NCI-H1105 treated with DMSO at 0.1 percent for 48 hours (cell line): ENCODE measurements at places on chromosomes 12 and 14.

DNA sequence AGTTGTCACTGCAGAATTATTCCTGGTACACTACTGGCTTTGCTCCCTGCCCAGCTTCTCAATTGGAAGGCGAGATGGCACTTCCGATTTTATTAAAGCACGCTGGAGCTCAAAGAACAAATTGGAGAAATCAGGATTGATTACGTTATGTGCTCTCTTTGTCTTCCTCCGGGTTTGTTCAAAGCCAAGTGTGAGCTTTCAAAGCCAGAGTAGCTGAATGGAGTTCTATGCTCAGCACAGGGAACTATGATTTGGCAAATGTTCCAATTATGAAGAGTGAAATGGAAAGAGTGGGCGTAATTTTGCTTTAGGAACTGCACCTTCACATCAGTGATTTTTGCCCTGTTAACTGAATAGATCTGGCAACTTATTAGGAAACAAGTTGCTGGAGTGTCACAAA is 72.4 kb downstream of the FLRT2 start:
- DNase-seq, result no peak

- no peak for DNase-seq
These were observed 874.9 kb downstream of the NRXN3 start for GRCh38 chr14:79044894-79045624.

DNA sequence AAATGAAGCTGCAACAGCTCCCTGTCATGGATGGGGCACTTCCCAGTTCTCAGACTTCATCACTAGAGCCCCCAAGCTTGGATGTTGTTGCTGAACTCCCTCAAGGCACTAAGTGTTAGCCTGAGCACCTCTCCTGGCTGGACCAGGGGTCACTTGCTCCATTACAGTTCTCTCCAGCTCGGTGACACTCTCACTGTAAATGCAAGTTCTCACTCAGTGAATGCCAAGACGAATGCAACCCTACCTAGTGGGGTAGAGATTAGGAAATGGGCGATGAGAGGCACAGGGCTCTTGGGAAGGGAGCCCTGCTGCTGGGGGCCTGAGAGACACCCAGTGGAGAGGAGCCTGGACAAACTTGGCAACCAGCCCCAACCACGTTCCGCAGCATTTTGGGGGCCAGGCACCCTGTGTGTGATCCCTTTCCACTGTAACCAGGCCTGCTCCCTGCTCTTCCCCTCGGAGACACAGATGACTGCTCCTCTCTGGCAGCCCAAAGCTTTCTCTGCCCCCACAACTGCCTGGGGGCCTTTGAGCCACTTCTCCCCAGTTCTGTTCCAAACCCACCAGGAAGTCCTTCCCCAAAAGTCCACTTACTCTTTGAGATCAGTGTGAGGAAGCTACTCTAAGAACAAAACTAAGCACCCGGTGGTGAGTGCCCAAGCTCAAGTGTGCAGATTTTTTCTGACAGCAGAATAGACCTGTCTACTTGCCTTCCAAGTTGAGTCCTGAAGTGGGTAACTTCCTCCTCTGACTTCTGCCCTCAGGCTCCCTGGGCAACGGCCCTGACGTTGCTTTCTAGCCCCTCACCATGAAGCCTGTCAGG is 8.0 kb upstream of the SELPLG start:
- DNase-seq, result no peak

DNA sequence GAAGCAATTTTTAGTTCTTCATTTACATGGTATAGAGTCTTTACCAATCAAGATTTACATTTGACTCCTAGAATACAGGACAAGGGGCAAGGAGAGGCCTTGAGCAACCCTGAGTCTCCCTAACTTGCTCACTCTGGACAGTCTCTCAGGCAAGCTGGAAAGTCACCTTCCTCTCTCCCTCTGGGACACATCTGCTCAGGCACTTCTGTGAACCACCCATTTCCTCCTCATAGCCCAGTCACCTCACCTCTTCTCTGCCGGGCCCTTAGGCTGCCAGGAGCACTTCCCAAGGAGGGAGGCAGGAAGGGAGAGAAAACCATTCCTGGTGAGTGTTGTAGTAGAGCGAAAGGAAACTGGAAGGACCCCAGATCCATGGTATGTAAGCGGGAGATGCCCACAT is 202.8 kb downstream of the TTC7B start:
- no peak for DNase-seq

DNA sequence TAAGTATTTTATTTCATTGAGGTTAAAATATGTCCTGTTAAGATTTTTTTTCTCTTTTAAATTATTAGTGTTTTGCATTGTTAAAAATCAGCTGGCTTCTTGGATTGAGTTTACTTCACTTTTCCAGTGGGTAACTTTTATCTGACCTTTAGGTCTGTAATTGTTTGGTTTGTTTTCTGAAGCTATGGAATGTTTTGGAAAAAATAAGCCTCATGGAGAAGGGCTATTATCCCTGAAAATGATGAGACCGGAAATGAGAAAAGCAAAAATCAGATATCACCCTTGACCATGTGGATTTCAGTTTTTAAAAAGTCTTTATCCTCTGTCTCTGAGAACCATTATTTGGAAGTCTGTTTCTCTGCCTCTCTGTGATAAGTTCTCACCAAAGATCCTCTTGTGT is 180.9 kb downstream of the RAD51B start:
- no peak for DNase-seq

DNA sequence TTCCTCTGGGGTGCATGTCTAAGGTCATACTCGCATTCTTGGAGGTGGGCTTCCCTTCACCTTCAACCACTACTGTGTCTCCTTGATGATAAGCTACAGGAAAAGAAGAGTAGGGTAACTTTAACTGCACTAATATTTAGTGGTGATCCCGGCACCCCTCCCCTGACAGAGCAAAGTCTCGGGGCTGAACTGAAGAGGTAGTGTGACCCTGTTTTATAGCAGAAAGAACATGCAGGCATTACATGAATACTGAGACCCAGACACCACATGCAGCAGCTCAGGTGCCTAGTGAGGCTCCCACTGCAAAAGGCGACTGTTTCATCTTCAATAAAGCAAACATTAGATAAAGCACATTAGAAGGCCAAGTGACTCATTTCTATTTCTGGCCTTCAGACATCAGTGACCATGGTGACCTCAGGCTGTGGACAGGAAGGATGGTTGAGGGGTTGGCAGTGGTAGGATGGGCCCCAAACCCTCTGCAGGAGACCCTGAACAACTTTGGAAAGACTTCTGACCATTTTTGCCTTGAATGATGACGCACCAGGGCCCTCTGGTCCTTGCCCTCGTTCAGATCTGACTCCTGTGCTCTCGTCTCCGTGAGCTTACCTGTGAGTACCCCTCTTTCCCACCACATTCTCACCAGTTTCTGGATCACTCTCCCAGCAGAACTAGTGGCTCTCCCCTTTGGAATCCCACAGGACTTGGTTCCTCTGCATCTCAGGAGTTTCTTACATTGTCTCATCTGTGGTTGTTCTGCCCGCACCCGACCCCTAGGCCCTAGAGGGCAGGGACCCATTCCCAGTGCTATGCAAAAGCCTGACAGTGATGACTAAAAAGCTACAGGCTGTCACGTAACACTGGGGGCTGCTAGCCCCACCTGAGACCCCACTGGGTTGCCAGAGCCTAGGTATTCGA is 23.8 kb upstream of the JPH4 start:
- DNase-seq, result no peak

DNA sequence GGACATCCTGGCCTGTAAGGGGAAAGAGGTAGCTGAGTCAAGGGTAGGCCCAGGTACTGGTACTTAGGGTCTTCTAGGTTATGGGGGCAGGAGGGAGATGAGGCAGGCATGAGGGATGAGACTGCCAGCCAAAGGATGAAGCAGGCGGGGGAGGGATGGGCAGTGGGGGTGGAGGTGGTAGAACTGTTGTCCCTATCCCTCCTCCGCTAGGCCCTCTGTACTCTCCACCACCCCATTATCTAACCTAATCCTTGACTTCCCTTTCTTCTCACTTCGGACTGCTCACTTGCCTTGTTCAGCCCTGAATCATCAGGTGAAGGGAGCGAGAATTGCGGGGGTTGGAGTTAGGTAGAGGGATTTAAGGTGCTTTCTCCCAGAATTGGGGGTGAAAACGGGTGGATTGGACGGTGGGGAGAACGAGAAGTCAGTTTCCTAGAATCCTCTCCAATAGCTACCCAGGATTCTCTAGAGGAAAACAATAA is 562 bp downstream of the PAN2 start:
- no peak for DNase-seq

GRCh38 chr12:102433304-102433703 is 47.1 kb downstream of the IGF1 start:
- no peak for DNase-seq

DNA sequence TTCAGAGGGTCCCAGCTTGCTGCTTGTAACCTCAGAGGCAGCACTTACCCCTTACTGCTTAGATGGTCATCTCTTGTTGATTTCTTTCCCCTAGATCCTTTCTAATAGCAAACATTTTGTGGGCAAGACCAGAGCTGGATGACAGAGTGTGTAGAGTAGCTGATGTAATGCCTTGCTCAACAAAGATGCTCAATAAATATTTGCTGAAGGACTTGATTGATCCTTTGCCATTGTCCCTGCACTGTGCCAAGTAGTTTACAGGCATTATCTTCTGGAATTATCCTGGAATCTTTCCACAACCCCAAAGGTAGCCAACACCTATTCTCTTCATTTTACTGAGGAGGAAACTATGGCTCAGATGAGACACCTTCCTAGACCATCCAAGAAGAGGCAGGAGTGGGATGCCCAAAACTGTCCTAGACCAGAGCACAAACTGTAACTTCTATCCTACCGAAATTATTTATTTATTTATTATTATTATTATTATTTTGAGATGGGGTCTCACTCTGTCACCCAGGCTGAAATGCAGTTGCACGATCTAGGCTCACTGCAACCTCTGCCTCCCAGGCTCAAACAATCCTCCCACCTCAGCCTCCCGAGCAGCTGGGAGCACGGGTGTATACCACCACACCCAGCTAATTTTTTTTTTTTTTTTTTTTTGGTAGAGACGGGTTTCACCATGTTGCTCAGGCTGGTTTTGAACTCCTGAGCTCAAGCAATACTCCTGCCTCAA is 1.4 kb downstream of the MMAB start:
- DNase-seq, result no peak

GRCh38 chr14:101350021-101350420 is 211.3 kb upstream of the DIO3 start:
- DNase-seq, result no peak

GRCh38 chr14:95157048-95157326 is 342 bp downstream of the DICER1 start:
- no peak for DNase-seq
